ENCODE measurements at places on chromosomes 1 and 21.

DNA sequence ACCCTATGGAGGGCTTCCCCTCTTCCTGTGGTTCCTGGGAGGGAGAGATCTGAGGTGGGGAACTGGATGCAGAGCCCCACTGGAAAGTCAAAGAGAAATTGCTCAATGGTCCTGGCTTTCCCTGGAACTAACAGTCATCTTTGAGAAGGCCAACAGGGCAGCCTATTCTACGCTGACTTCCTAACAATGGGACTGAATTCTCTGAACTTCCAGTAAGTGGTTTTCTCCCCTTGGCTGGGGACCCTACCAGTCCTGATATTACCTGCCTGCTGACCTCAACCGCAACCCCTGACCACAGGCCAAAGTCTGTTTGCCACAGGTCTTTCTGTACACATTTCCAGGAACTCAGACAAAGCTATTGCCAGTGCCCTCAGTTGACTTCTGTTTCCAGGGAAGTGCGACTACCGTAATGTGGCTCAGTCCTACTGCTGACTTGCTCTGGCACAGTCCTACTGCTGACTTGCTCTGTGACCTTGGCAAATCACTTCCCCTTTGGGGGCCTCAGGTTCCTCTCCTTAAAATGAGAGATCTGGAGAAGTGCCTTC is 55.3 kb downstream of the C8B start:
- DNase-seq, result no peak

GRCh38 chr1:201904579-201904978 is 15.9 kb downstream of the SHISA4 start:
- DNase-seq, result no peak

DNA sequence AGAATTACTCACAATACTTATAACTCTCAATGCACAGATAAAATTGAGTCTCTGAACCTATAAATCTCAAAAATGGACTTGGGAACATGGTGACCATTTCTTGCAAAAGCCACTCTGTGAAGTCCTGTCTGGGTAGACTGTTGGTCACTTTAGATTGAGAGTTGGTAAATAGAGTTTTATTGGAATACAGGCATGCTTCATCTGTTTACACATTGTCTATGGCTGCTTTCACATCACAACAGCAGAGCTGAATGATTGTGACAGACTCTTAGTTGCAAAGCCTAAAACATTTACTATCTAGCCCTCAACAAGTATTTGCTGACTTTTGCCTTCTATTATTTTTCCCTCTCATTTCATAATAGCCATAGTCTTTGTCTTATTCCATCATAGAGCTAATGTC is 24.1 kb upstream of the ASPM start:
- no peak for DNase-seq

DNA sequence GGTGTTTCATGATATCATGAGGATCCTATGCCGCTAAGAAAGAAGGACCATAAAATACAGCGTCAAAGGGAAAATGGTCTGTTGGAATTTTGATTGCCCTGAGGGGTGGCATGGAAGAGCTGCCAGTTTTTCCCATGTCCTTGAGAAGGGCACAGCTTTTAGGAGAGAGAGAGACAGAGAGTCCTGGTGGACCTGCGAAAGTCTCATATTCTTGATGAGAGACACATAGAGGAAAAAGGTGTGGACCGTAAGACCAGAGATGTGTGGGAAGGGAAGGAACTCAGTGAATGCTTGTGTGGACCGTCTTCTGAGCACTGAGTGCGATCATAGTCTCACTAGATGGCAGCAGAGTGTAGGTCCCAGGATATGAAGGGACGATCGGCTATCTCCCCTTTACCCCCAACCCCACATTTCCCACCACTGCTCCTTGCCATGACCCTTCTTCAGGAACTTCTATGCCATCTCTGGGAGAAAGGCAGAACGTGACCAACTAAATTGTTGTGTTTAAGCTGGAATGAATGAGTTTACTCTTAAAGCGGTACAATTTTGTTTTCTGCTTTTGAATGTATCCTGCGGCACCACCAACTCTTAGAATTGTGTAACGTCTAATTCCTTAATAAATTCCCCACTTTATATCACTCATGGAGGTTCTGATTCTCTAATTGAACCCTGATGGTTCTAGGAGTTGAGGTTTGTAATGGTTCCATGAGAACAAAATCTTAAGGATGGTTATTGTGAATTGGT is 117.7 kb downstream of the CTH start:
- DNase-seq, result no peak

DNA sequence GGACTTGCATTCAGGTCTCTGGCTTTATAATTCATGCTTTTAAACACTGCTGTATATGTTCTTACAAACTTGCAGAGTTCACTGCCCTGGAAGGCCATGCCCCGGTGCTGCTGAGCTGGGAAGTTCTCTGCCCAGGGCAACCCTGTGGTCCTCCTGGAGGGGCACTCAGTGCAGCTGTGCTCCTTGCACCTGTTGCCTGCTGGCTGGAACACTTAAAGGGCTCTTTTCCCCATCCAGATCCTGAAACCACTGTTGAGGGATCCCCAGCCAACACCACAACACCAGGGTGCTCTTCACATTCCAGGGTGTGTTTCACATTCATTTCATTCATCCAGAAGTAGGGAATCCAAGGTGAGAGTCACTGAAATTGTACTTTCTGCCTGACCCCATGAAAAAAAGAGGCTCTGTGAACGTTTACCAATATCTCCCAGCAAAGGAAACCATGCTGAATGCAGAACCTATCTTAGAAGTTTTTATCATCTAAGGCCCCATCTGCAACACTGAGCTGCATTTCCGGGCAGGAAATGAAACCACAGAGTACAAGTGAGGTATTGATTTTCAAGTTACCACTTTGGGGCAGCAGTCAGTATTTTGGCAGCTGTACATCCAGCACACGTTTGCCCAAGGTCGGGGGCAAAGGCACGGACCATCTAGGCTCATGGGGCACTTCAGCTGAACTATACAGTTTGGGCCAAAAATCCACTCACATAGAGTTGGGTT is 16.4 kb upstream of the KIAA0040 start:
- DNase-seq, result no peak

GRCh38 chr1:1080951-1081310 is 6.8 kb upstream of the RNF223 start:
- no peak for DNase-seq

DNA sequence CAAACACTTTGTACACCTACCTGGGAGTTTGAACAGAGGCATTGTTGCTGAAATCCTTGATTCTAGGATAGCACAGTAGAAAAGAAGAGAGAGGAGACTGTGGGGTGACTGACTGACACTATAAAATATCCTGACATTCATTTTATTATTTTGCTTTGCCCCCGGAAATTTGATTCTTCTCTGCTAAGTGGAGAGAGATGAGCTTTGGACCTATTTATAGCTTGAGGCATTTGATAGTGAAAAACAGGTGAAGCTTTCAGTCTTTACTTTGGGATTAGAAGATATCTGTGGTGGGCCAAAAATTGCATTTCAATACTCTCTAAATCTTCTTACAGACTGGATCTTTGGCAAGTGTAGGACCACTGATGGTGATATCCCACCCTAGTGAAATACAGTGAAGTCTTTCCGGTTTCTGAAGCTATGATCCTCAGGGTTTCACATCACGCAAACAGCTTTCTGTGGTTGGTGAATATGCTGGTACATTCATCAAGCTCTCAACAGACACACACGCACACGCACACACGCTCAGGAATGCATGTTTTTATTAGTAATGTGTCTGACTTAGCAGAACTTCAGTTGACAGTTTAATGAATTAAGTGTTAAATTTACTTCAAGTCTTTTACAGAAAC is at the start of gene AMPD1:
TSS of gene AMPD1 (minus strand) at position 117 of the 629 bp plus-strand sequence. CDS start at position 42, 75 bp downstream.
- DNase-seq, result no peak

- no peak for DNase-seq
Measured at GRCh38 chr1:176164014-176164678, 42.9 kb downstream of the COP1 start.
